ENCODE measurements at places on chromosomes 2 and 18.

DNA sequence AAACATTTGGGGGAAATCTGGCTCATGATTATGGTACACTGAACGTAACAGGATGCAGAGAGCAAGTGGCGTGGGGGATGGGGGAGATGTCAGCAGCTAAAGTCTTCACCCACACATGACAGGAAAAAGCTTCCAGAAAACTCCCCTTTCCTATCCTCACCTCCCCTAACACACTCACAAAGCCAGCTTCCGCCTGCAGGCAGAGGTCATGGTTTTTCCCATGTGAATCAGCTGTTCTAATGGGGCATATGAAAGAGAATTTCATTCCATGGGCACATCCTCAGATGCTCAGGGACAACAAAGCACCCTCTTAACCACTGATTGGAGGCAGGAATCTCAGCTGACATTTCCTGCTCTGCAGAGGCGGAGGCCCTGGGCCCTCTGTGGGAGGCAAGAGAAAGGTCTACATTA lies 129.1 kb downstream of the TSN start:
- DNase-seq = no peak

- no peak for DNase-seq
These were observed 544.7 kb downstream of the PARD3B start for GRCh38 chr2:205089958-205090357.

DNA sequence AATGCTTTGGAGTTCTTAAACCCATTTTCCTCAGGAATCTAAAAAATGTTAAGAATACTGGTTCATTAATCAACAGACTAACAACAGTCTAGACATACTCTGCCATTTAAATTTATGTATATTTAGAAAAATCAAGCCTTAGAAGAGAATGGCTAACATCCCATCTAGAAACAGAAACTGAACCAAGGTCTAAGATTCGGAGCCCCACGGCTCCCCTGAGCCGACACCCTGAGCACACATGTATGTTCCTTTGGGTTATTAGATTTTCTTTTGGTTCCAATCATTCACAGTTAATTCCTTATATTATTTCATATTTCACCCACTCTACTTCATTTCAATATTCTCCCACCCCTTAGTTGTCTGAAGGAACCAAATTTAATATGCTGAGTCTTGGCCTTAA lies 94.8 kb upstream of the HNRNPA3 start:
- DNase-seq = no peak

GRCh38 chr2:219001577-219002394 lies 8.6 kb upstream of the CRYBA2 start:
- DNase-seq = no peak

DNA sequence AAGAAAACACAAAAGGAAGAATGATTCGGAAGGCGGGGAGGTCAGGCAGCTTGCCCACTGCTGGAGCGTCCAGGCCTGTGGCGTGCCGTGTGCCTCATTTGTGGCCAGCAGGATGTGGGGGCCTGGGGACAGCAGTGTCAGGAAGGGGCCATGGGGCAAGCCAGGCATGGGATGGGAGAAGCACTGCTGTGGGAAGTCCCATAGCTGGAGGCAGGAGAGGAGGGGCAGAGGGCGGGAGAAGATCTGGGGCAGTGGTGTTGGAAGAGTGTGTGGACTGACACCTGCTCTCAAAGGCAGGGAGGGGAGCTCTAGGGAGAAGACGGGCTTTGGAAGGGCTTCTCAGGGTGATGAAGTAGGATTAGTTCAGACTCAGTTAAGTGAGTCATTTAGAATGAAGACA lies 133.7 kb downstream of the ACOXL start:
- no peak for DNase-seq
